WTC11 (cell line): ENCODE measurements at places on chromosomes 2 and 18. TPM values are rescaled to one million over a fixed set of nuclear protein-coding genes. Genes with fewer than 3 reads are reported as not detected.

DNA sequence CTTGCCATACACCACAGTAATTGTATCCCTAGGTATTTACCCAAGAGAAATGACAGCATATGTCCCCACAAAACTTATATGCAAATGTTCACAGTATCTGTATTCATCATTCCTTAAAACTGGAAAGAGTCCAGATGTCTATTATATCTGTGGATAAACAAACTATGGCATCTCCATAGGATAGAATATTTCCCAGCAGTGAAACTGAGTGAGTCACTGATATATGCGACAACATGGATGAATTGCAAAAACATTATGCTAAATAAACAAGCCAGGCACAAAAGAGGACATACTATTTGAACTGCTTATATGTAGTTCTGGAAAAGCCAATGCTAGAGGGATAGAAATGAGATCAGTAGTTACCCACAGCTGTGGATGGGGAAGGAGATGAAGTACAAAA, 359.4 kb upstream of the DSEL start:
- DNase-seq: no peak

DNA sequence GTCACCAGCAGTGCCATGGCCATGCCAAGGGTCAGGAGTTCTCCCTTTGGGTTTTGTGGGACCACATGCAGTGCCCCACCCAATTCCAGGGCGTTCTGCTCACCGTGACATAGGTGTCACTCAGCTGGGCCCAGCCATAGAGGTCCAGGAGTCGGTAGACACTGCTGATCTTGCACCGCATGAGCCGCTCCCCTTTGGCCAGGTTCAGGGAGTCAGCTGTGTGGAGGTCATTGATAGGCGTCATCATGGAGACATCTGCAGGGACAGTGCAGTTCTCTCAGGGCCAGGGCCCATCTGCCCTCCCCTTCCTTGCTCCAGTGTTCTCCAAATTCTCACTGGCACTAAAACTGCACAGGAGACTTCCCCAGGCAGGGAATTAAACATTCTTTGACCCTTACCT, 71.9 kb downstream of the ADD2 start:
- no peak for DNase-seq

The GYPC gene
- 21.9 to 28.1 TPM (median 23.9 TPM) in 3 replicates for total RNA-seq

The HOXD12 gene
- total RNA-seq: 0.17 TPM in 1 of 3 replicates, not detected in the others

GRCh38 chr2:85240055-85240454, 87.7 kb downstream of the TGOLN2 start:
- no peak for DNase-seq

DNA sequence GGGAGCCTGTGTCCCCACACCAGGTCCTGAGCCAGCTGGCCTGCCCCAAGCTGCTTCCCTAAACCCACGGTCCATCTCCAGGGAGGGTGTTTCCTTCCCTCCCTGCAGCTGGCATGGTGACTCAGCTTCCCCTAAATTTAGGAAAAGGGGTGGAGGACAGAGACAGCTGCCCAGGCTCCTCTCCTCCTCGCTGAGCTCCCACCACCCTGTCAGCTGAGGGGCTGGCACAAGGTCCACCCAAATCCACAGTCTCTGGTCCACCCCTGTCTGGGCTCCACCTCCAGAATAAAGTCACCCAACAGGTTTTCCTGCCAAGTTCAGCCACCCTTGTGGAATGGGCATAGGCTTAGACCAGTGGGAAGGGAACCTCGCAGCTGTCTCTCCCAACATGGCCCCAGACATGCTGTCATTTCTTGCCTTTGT, 156.5 kb downstream of the TNS1 start:
- DNase-seq: no peak

- no peak for DNase-seq
Measured at GRCh38 chr2:52964916-52965530, 802.6 kb upstream of the CHAC2 start.

The IL37 gene
- 0.30 to 0.48 TPM in 2 of 3 replicates, not detected in the other for total RNA-seq

DNA sequence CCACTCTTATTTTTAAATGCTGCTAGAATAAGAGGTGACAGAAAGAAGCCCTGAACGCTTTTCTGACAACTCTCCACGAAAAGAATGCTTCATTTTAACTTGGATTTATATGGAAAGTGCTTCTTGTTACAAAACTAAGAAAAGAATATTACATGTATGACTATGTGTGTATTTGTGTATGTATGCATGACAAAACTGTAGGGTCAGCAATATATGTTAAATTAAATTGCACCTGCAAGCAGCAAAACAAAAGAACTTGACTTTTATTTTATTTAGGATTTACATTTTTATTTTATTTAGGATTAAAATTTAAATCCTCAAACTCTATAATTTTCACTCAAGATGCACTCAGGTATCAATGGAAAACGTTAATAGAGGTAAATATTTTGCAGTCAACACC, 187.1 kb downstream of the NR4A2 start:
- no peak for DNase-seq

DNA sequence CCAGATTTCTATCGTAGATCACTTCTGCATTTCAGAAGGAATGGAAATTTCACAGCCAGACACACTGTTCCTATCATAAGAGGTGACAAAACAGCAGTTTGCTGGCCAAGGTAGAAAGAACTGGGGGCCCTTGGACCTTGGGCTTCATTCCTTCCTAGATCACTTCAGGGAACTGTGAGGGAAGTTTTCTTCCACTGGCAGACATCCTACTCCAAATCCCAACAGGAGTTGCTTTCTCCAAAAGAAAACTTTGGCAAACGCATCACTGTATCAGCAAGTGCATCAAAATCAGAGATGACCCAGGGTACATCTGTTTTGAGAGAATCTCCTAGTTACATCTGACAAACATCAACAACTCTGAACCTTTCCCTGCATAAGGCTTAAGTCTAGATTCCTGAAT, 348.4 kb upstream of the KLHL29 start:
- no peak for DNase-seq

The IL1RN gene
- not detected in 3 replicates for total RNA-seq

The TRABD2A gene
- 7.1 to 12.1 TPM (median 7.5 TPM) in 3 replicates for total RNA-seq

DNA sequence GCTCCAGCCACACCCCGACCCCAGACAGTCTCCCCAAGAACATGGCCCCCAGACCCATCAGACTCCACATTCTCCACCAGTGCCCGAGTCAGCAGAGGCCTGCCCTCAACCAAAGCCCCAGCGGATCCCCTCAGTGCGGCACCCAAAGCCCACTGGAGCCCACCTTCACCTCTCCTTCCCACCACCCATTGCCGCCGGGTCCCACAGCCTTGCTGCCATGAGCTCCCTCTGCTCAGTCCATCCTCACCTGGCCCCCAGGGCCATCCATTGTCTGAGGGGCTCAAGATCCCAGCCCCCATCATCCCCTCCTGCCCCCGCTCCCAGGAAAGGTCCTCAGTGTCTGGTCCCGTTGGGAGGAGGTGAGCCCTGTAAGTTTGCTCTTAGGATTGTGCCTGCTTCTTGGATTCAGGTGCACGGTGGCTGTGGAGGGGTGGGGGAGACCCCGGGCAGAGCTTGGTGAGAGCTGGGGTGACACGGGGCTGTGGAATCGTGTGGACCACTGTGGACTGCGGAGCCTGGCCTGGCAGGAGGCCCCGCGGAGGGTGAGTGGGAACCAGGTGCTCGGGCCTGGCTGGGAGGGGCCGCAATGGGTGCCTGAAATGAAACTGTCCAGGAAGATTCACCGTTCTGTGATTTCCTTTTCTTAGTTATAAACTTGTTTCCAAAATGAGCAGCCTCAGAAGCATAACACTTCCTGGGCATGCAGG, 32.7 kb upstream of the GPC1 start:
- DNase-seq: no peak

The TTR gene
- 1.0 to 1.7 TPM (median 1.3 TPM) in 3 replicates for total RNA-seq

DNA sequence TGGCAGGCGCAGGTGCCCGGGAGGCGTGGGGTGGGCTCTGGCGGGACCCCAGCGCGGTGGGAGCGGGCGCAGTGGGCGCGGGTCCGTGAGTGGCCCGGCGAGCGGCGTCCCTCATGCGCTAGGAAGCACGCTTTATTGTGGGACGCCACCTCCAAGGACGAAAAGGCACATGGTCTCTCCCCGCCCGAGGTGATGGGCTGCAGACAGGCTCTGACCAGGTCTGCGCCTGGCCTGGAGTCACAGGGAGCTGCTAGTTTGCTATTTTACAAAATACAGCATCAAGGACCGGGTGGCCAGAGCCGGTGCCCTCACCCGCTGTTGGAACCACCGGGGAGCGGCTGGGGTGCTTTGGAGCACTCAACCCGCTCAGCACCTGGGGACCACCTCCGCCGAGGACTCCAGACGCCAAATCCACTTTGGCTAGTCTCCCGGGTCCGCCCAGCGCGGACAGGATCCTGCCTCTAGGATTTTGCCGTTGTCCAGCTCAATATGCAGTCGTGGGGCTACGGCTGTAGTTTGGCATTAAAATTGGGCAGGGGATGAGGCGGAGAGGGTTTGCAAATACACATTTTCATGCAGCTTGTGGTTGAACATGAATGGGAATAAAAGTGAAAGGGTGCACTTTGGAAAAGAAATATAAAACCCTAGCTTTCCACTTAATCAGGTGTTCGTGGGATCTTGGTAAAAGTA, 65.4 kb downstream of the LRRFIP1 start:
- no peak for DNase-seq

- DNase-seq: no peak
Measured at GRCh38 chr2:65626831-65627230, 194.4 kb upstream of the SPRED2 start.

DNA sequence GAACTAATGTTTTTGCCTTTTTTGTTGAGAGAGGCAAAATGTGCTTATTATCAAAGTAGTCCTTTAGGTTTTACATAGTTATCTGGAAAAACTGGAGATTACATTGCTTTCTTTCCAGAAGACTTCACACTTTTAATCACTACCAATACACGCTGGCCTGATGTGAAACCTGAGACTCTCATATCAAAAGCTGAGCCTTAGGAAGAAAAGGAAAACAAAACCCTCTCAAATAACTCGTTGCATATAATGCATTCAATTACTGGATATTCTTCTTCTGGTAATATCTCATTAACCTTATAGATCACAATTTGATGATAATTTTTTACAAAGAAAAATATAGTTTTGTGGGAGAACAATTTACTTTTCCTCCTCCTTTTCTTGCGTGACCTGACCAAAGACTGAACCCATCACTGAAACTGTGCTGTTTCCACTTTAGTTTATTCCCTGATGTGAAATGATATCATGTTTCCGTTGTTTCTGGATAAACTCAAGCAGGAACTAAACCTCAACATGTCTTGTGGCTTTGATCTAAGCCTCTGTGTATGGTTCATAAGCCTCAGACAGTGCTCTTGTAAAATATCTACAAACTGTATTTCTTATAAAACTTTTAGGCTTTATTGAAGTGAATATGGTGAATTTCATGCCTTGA, 332.4 kb downstream of the GULP1 start:
- no peak for DNase-seq

DNA sequence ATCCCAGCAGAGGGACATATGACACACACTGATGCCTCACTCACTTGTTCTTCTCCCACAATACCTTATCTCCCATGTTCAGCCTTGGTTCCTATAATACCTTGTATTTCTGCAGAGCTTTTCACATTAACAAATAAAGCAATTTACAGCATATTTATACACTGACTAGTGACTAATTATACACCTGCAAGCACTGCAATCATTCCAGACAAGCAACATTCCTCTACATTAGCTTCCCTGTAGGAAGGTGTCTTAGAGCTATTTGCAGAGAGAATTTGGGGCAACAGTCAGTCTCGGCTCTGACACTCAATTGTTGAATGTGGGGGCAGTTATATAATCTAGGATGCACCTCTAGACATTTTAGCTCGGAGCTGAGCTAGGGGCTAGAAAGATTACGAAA, 9.5 kb upstream of the INSIG2 start:
- no peak for DNase-seq

The B4GALT6 gene
- total RNA-seq: 50.6 to 56.6 TPM (median 50.8 TPM) in 3 replicates

GRCh38 chr18:59616501-59616900, 80.7 kb downstream of the CCBE1 start:
- no peak for DNase-seq

GRCh38 chr2:161307676-161308075, 549 bp upstream of the PSMD14 start:
- DNase-seq: no peak

DNA sequence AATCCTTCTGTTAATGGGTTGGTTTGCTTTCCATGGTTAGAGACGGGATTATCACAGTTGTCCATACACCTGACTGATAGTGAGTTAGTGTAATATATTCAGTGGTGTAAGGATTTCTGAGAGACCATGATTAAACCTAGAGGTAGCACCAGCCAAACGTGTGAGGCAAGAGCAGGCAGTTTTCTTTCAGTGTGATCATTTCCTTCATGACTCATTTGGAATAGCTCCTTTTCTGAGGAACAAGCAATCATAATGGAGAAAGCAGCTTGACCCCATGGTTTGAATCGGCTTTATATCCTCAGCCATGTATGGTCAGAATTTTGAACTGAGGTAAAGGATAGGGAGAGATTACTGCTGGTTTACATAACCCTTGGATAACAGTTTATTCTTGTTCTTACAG, 2.9 kb downstream of the MXD1 start:
- DNase-seq: no peak

- no peak for DNase-seq
Measured at GRCh38 chr2:128303095-128303791, 15.4 kb downstream of the HS6ST1 start.

The CYRIA gene
- 6.2 to 8.3 TPM (median 7.1 TPM) in 3 replicates for total RNA-seq
